Activated CD4-positive, alpha-beta T cell treated with anti-CD3 and anti-CD28 coated beads, Interleukin-2, amount 10 ng/mL, durations not matched to agents 24 days and 14 days (primary cell): ENCODE measurements at places on chromosomes 7 and 10. TPM values are rescaled to one million over a fixed set of nuclear protein-coding genes. Genes with fewer than 3 reads are reported as not detected.

The CABCOCO1 gene
- total RNA-seq: not detected in 2 replicates

- no peak for DNase-seq
- peaks cover 1% of the 10 kb centered on the region for H3K4me1 ChIP-seq
- no peak overlapping the region for H3K27ac ChIP-seq
- H3K27me3 ChIP-seq: peaks cover 2% of the 10 kb centered on the region
- no peak overlapping the region for H3K4me3 ChIP-seq
These were observed 32.1 kb upstream of the LHFPL3 start for GRCh38 chr7:104296266-104296665.

GRCh38 chr7:128672927-128673517 is 930 bp downstream of the GARIN1A start:
- no peaks in the 10 kb centered on the region for H3K36me3 ChIP-seq
- no peaks in the 10 kb centered on the region for H3K4me1 ChIP-seq
- DNase-seq: peak; percentile 66
- H3K27me3 ChIP-seq: peaks cover 13% of the 10 kb centered on the region
- H3K4me3 ChIP-seq: no peak overlapping the region
- no peak overlapping the region for H3K27ac ChIP-seq

- H3K4me3 ChIP-seq: peak overlapping the region; percentile 79
- H3K27ac ChIP-seq: peak overlapping the region; percentile 91
- H3K4me1 ChIP-seq: peaks cover 35% of the 10 kb centered on the region
- DNase-seq: peak; percentile 89
- peaks cover 10% of the 10 kb centered on the region for H3K36me3 ChIP-seq
These were observed 682 bp upstream of the RGS10 start for GRCh38 chr10:119542988-119543813.

DNA sequence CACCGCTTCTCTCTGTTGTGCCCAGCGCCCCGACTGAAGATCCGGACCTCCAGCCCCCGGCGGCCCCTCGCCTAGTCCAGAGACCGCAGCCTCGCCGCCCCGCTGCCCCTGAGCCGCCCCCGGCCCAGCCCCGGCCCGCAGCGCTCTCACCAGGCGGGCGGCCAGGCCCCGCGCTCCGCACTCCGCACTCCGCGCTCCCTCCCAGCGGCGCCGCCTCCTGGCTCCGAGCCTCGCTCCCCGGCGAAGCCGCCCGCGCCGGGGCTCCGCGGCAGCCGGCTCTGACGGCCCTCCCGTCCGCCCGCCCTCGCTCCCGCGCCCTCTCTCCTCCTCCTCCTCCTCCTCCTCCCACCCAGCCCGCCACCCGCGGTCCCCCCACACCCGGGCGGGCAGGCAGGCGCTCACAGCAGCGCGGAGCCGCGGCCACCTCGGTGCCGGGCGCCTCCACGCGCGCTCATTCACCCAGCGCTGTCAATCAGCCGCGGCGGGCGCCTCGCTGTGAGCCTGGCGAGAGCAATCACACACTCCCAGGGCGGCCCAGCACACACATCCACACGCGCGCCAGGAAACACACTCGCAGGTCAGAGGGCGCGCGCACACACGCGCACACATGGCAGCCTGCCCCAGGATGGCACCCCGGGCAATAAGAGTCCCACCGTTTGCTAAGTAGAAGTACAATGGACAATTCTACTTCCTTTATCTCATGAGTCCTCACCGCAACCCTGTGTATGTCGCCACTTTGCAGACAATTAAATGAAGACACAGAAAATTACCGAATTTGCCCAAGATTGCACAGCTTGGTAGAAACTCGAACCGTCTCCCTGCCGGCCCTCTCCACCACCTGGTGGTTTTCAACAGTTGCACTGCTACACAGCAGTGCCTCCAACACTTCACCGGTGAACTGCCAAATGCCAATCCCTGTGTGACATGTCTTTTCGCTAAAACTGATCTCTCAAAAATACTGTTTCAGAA is at the start of gene PRRT4:
Gene PRRT4 (minus strand): TSS at position 280 of the 969 bp plus-strand sequence.
- peaks cover 79% of the 10 kb centered on the region for H3K27me3 ChIP-seq
- H3K4me3 ChIP-seq: peak within 1 kb of the TSS; percentile 77
- H3K4me1 ChIP-seq: peaks cover 20% of the 10 kb centered on the region

The HELLS gene
- total RNA-seq: 247 and 274 TPM in 2 replicates

GRCh38 chr7:17123020-17123419 is 175.4 kb upstream of the AHR start:
- no peak for DNase-seq
- H3K4me1 ChIP-seq: peaks cover 10% of the 10 kb centered on the region
- H3K4me3 ChIP-seq: no peak overlapping the region
- H3K36me3 ChIP-seq: peaks cover 2% of the 10 kb centered on the region
- H3K27me3 ChIP-seq: no peaks in the 10 kb centered on the region

The SFTPA1 gene
- total RNA-seq: not detected in 2 replicates

The HTRA1 gene
- not detected in 2 replicates for total RNA-seq

The FRAT1 gene
- 2.0 and 2.5 TPM in 2 replicates for total RNA-seq

The KLF14 gene
- not detected in 2 replicates for total RNA-seq

DNA sequence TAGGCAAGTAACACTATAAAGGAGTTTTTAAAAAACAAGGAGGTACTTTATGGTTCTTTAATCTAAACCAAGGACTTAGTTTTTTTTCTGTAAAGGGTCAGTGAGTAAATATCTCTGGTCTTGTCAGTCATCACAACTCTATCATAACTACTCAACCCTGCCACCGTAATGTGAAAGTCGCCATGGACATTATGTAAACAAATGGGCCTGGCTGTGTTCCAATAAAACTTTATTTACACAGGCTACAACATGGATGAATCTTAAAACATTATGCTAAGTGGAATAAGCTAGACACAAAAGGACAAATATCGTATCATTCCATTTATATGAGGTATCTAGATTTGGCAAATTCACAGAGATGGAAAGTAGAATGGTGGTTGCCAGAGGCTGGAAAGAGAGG is 60.8 kb upstream of the SP4 start:
- no peak for DNase-seq
- no peak overlapping the region for H3K4me3 ChIP-seq
- peak overlapping the region; percentile 6 for H3K27ac ChIP-seq
- H3K36me3 ChIP-seq: peaks cover 2% of the 10 kb centered on the region
- H3K27me3 ChIP-seq: no peaks in the 10 kb centered on the region
- peaks cover 51% of the 10 kb centered on the region for H3K4me1 ChIP-seq

- no peak overlapping the region for H3K4me3 ChIP-seq
- no peak for DNase-seq
- H3K27me3 ChIP-seq: no peaks in the 10 kb centered on the region
- peaks cover 4% of the 10 kb centered on the region for H3K36me3 ChIP-seq
These were observed 118.5 kb downstream of the FAM107B start for GRCh38 chr10:14656052-14656730.

- no peak for DNase-seq
- H3K36me3 ChIP-seq: peaks cover 35% of the 10 kb centered on the region
- H3K27me3 ChIP-seq: no peaks in the 10 kb centered on the region
- H3K4me1 ChIP-seq: peaks cover 51% of the 10 kb centered on the region
- H3K4me3 ChIP-seq: peak overlapping the region; percentile 76
These were observed 105.4 kb upstream of the FAM133B start for GRCh38 chr7:92695308-92696261.

GRCh38 chr10:29646238-29646902 is 11.6 kb upstream of the SVIL start:
- no peak for DNase-seq
- peak overlapping the region; percentile 54 for H3K27ac ChIP-seq
- H3K27me3 ChIP-seq: peaks cover 12% of the 10 kb centered on the region
- H3K4me3 ChIP-seq: no peak overlapping the region

GRCh38 chr10:108275895-108276685 is 1111.6 kb upstream of the SORCS1 start:
- no peaks in the 10 kb centered on the region for H3K36me3 ChIP-seq
- H3K27me3 ChIP-seq: no peaks in the 10 kb centered on the region
- H3K27ac ChIP-seq: no peak overlapping the region
- H3K4me1 ChIP-seq: no peaks in the 10 kb centered on the region

The NME8 gene
- total RNA-seq: not detected in 2 replicates

DNA sequence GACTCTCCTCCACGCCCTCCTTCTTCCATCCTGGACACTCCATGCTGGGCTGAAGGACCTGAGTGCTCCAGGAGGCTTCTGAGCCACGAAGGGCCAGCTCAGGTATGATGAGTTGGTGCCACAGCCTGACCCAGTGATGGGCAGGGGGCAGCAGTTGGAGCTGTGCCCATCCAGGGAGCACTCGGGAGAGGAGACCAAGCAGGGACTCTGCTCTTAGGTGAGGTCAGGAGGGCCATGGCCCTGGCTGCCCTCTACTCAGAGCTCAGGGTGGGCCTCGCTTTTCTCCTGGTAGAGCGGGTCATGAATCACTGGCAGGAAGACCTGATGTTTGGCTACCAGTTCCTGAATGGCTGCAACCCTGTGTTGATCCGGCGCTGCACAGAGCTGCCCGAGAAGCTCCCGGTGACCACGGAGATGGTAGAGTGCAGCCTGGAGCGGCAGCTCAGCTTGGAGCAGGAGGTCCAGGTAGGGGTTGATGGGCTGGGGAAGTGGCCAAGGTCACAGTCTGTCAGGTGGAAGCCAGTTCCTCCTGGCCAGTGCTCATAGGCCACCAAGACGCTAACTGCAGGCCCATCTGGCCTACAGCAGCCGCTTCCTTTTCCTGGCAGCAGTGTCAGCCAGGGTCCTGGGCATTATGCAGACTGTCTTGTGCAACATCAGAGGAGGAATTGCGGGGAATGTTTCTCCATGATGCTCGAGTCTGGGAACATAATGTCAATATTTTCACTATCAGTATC is 50.8 kb downstream of the ALOX5 start:
- H3K4me3 ChIP-seq: no peak overlapping the region
- H3K27ac ChIP-seq: no peak overlapping the region
- H3K36me3 ChIP-seq: peaks cover 13% of the 10 kb centered on the region
- no peak for DNase-seq
- H3K4me1 ChIP-seq: peaks cover 57% of the 10 kb centered on the region
- no peaks in the 10 kb centered on the region for H3K27me3 ChIP-seq

GRCh38 chr7:27377988-27378387 is 135.4 kb downstream of the EVX1 start:
- no peak overlapping the region for H3K27ac ChIP-seq
- no peak for DNase-seq
- H3K4me1 ChIP-seq: no peaks in the 10 kb centered on the region
- H3K36me3 ChIP-seq: no peaks in the 10 kb centered on the region

DNA sequence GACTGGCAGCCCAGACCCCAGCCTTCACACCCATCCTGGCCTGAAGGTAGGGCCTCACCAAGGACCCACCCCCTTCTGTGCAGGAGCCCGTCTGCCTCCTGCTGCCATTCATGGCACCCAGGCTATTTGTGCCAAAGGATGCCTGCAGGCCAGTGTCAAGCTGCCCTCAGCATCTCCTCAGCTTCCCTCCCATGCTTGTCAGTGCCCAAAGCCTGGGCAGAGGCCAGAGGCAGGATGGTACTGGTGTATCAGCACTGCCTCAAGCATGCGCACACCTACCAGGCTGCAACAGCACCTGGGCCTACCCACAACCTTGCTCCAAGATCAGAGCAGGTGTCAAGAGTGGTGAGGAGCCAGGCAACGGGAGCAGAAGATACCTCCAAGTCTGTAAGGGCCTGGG is 27.6 kb downstream of the SFTPA1 start:
- no peaks in the 10 kb centered on the region for H3K36me3 ChIP-seq
- peaks cover 6% of the 10 kb centered on the region for H3K27me3 ChIP-seq
- DNase-seq: no peak
- H3K27ac ChIP-seq: no peak overlapping the region
- H3K4me3 ChIP-seq: no peak overlapping the region

DNA sequence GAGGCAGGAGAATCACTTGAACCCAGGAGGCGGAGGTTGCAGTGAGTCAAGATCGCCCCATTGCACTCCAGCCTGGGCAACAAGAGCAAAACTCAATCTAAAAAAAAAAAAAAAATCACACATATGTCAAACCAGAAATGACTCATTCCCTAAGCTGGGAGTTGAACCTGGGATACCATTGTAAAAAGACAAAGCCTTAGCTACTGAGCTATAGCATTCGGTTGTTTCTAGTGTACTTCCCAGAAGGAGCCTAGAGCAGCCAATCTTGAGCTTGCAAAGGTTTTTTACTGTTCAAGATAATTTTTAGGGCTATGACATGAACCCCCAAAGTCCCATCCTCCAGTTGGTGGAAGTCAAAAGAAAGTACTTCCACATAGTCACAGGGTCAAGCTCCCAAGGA is 87.9 kb downstream of the ZNF467 start:
- H3K27ac ChIP-seq: no peak overlapping the region
- no peaks in the 10 kb centered on the region for H3K4me1 ChIP-seq
- no peak overlapping the region for H3K4me3 ChIP-seq
- no peaks in the 10 kb centered on the region for H3K36me3 ChIP-seq
- no peak for DNase-seq

DNA sequence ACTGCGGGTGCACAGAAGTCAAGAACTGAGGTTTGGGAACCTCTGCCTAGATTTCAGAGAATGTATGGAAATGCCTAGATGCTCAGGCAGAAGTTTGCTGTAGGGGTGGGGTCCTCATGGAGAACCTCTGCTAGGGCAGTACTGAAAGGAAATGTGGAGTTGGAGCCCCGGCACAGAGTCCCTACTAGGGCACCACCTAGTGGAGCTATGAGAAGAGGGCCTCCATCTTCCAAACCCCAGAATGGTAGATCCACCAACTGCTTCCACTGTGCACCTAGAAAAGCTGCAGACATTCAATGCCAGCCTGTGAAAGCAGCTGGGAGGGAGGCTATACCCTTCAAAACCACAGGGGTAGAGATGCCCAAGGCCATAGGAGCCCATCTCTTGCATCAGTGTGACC is 1336.0 kb upstream of the CELF2 start:
- H3K36me3 ChIP-seq: no peaks in the 10 kb centered on the region
- H3K4me1 ChIP-seq: no peaks in the 10 kb centered on the region
- no peak overlapping the region for H3K4me3 ChIP-seq
- H3K27ac ChIP-seq: no peak overlapping the region
- no peak for DNase-seq
- H3K27me3 ChIP-seq: no peaks in the 10 kb centered on the region

DNA sequence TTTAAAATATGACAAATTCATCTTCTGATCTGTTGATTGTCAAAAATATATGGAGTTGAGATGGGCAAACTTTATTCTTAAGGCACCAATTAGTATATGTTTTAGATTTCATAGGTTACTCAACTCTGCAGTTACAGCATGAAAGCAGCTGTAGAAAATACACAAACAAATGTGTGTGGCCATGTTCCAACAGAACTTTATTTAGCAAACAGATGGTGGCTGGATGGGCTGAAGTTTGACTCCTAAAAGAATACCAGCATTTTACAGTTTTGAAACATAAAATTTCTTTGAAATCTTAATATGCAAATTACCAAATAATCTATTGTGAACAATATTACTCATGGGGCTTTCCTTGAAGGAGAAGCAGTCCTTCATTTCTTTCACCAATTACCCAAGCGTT is 1206.0 kb upstream of the LRRTM3 start:
- H3K27ac ChIP-seq: no peak overlapping the region
- DNase-seq: no peak
- no peak overlapping the region for H3K4me3 ChIP-seq
- no peaks in the 10 kb centered on the region for H3K4me1 ChIP-seq

The MOGAT3 gene
- total RNA-seq: not detected in 2 replicates

GRCh38 chr7:126658684-126659083 is 594.1 kb downstream of the GRM8 start:
- no peak overlapping the region for H3K4me3 ChIP-seq
- H3K27me3 ChIP-seq: no peaks in the 10 kb centered on the region
- no peaks in the 10 kb centered on the region for H3K4me1 ChIP-seq
- H3K36me3 ChIP-seq: no peaks in the 10 kb centered on the region

GRCh38 chr10:21336476-21337170 is 188.9 kb downstream of the SKIDA1 start:
- no peaks in the 10 kb centered on the region for H3K36me3 ChIP-seq
- DNase-seq: no peak
- H3K4me3 ChIP-seq: no peak overlapping the region
- H3K4me1 ChIP-seq: no peaks in the 10 kb centered on the region
- no peaks in the 10 kb centered on the region for H3K27me3 ChIP-seq
- H3K27ac ChIP-seq: no peak overlapping the region
